Dermis blood vessel endothelial cell (primary cell): ENCODE measurements at places on chromosomes 13 and 19.

DNA sequence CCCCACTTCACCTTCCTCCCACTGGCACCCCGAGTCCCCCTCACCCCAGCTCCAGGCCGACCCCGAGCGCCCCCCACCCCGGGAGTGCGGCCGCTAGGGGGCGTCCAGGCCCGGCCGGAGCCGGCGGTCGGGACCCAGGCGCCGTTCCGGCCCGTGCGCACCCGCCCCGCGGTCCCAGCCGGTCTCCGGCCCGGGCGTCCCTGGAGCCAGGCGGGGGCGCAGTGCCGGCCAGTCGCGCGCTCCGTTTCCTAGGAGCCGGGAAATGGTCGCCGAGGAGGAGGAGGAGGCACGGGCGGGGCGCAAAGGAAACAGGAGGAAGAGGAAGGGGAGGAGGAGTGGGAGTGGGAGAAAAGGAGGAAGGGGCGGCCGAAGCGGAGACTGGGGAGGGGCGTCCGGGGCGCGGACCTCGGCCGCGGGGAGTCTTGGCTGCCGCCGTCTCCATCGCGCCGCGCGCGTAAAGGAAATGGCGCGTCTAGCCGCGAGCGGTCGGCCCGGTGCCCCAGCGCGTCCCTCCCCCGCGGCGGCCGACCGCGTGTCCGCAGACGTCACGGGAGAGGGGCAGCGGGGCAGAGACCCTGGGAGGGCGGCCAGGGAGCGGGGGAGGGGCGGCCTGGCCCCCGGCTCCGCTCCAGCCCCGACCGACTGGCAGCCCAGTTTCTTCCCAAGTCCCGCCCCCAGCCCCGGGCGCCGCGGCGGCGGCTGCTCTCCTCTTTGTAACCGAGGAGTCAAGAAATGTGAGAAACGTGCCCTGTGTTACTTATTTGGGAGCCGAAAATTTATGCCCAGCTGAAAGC is 1.1 kb upstream of the KCTD15 start:
- peak; percentile 86 for DNase-seq

DNA sequence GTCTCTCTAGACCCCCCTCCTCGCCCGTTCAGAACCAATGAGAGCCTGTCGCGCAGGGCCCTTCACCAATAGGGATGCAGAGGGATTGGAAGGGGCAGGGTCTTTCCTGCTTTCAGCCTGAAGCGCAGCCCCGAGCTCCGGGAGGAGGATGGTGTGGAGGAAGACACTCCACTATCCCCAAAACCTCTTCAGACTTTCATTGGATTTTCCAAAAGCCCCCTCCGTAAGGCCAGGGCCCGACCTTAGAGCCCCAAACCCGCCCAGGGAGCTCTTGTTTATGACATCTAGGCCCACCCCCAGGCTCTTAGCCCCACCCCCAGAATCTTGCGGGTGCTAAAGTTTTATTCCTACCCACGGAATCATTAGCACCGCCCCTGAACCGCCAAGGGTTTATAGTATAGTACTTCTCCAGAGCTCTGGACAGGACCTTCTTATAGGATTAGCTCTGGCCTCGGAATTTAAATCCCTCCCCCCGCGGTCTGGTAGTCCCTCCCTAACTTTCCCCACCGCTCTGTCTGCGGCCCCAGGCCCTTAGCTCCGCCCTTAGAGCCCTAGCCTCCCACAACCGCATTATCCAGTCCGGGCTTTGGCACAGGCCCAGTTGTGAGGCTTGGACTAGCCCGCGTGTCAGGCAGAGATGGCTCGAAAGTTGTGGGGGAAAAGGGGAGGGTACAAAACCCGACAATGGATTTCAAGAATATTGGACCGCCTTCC is 6.6 kb upstream of the EML2 start:
- DNase-seq, result peak; percentile 92

GRCh38 chr13:57507752-57508463 is 123.6 kb upstream of the PCDH17 start:
- DNase-seq, result no peak

- DNase-seq, result no peak
Measured at GRCh38 chr13:25186187-25186586, 14.1 kb upstream of the AMER2 start.

- DNase-seq, result no peak
Measured at GRCh38 chr13:90898811-90899210, 448.7 kb upstream of the MIR17HG start.

GRCh38 chr13:63501702-63502101 is 2086.1 kb upstream of the PCDH20 start:
- DNase-seq, result no peak

DNA sequence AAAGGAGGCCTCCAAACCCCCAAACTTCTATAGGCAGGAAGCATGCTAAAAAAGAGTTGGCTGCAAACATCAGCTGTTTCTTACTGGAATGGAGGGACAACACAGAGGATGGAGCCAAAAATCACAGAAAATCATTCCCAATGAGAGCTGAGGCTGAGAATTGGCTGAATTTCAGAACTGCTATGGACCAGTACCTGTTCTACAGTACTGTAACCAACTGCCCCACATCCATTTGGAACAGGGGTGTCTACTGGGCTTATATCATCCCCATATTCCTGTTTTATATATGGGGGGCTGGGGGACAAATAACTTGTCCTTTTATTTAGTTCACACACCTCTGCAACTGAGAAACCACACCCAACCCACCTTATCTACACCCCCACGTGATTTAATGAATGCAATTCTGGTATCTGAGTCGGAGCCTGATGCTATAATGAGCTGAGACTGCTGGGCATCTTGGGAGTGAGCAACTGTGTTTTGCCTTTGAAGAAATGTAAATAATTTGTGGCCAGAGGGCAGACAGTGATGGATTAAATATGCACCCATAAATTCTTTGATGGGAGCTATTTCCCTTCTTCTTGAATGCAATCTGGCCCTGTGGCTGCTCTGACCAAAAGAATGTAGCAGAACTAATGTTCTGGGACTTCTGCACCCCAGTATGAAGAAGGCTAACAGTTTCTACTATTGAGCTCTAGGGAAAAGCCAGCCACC is 82.6 kb downstream of the TBC1D4 start:
- DNase-seq, result no peak

DNA sequence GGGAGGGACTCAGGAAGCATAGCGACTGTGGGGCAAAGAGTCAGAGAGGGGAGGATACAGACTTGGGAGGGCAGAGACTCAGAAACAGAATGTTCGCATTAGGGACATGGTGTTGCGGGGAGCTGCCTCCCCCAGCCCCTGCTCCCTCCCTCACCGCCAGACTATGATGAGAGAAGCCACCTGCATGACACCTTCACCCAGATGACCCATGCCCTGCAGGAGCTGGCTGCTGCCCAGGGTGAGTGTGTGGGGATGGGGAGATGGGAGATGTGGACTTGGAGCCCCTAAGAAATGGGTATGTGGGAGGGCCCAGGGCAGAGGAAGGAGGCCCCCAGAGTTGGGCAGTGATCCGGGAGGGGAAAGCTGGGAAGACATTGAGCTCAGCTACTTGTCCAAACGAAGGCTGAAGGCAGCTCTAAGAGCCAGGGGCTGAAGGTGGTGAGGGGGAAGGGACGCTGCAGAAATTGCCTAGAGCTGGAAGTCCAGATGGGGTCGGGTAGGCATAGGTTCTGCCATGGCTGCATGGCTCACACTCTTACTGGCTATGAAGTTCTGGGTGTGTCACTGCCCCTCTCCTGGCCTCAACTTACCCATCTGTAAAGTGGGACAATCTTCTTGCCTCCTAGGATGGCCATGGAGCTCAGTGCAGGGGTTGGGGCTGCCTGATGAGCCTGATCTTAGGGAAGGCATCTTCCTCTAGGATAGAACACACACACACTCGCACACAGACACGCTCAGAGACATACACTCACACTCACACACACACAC is 1.4 kb downstream of the SPACA6 start:
- DNase-seq, result no peak

- no peak for DNase-seq
Measured at GRCh38 chr13:72651144-72651543, 76.3 kb downstream of the MZT1 start.

DNA sequence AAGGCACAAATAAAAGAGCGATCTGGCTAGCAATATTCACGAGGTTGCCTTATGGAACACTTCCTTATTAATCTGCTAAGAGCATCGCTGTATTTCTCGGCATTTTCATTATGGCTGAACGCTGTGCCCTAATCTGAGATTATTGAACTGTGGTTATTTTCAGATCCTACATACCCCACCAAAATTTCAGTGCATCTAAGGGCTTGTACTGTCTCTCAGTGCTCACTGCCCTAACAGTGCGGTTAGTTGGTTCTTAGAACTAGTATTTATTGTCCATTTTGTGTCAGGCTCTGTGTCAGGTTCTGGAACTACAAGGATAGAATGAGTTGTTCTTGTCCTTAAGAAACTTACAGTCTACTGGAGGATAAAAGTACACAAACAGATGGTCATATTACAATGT is 51.6 kb downstream of the FLT3 start:
- no peak for DNase-seq

DNA sequence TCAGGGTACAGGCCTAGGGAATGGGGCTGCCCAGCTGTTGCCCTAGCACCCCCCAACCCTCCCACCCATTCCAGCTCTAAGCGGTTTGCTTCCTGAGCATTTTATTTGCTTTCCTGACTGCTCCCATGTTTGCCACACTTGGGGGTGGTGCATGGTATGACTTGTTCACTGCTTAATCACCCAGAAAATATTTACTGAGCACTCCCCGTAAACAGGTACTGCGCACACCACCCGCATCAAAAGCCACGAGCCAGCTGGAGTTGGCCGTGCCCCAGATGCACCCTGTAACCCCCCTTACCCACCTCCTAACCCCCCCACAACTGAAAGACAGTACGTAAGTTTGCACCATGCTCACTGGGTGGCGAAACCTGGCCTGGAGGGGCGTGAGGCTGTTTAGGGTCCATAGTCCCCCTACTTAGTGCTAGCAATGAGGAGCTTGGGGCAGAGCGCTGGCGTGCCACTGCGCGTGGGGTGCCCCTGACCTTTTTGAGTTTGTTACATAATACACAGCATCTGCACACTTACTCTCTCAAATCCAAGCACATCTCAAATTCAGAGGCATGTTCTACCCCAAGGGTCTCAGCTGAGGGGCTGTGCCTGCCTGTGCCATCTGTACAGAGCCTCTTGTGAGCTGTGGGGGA is 29.8 kb downstream of the DPF1 start:
- no peak for DNase-seq

- DNase-seq, result no peak
Measured at GRCh38 chr13:112179421-112179820, 112.5 kb downstream of the SOX1 start.

GRCh38 chr19:31518216-31519020 is 169.2 kb upstream of the TSHZ3 start:
- DNase-seq, result no peak

DNA sequence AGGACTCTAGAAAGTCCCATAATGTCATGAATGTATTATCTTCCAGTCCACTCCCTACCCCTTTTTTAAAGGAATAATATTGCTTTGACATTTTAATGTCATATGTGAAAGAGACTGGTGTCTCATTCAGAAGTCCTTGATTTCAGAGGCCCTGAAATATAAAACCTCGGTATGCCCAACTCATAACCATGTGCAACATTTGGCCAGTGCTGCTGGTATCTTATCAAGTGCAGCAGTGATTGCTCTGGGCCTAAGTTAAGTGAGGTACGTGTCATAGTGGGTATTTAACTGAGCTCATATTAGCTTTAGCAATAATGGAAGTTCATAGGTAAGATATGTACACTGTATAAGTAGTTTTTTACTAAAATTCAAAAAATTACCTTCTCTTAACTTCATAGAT is 14.7 kb downstream of the TEX30 start:
- no peak for DNase-seq

- no peak for DNase-seq
Measured at GRCh38 chr13:95571941-95572340, 19.4 kb downstream of the CLDN10 start.

DNA sequence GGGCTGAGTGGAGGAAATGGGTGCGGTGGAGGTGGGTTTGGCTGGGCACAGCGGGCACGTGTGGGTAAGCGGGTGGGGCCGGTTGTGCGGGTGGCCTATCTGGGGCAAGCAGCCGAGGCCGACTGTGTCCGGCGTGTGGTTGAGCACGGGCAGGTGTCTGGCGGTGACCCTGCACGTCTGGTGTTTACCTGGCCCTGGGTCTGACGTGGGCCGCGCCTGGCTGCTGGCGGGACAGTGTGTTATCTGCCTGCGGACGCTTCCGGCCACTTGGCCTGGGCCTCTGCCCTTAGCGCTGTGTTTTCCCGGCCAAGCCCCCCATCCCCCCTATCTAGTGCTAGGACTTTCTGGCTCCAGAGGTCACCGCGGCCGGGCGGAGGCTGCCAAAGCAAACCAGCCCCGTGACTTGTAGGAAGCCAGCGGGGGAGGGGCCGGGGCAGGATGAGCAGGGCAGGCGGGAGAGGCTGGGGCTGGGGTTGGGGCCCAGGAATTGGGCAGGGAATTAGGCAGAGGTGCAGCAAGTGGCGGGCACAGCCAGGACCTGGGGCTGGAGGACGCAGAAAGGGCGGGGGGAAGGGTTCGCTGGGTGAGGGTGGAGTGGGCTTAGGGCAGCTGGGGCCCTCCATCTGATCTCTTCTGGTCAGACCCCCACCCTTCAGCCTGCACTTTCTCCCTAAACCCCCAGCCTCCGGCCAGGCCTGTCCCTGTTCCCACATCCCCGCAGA is 534 bp upstream of the HPN start:
- DNase-seq, result peak; percentile 57
